ENCODE measurements at places on chromosomes 12 and 14. TPM values are rescaled to one million over a fixed set of nuclear protein-coding genes. Genes with fewer than 3 reads are reported as not detected.

GRCh38 chr12:49800421-49801140, 27.6 kb downstream of the NCKAP5L start:
- no peak overlapping the region for H3K4me3 ChIP-seq
- no peaks in the 10 kb centered on the region for H3K27me3 ChIP-seq
- peaks cover 11% of the 10 kb centered on the region for H3K4me1 ChIP-seq
- no peak for DNase-seq

DNA sequence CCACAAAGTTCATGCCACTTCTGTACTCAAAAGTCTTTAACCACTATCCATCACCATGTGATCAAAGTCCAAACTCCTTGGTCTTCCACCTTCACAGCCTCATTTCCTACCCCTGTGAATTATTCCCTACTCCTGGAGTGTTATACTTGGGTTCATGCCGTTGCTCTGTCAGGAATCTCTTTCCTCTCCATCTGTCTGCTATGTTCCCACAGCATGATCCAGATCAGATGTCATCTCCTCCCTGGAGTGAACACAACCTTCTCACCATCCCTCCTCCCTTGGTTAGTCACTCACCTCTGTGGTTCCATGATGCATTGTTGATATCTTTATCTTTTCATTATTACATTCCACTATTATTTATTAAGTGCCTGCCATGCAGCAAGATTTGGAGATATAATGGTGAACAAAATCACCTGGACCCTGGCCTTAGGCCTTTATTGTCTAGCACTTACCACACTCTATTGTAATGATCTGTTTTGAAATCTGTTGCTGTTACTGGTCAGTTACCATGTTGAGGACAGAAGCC, 22.4 kb downstream of the LACRT start:
- DNase-seq: no peak
- H3K27ac ChIP-seq: no peak overlapping the region
- H3K27me3 ChIP-seq: peaks cover 33% of the 10 kb centered on the region
- no peak overlapping the region for H3K4me3 ChIP-seq

- peaks cover 54% of the 10 kb centered on the region for H3K27me3 ChIP-seq
- H3K27ac ChIP-seq: no peak overlapping the region
- no peak overlapping the region for H3K4me3 ChIP-seq
- no peaks in the 10 kb centered on the region for H3K36me3 ChIP-seq
Observed at GRCh38 chr12:132339856-132340255, 10.5 kb upstream of the GALNT9 start.

- no peaks in the 10 kb centered on the region for H3K4me1 ChIP-seq
- H3K36me3 ChIP-seq: no peaks in the 10 kb centered on the region
- no peak overlapping the region for H3K4me3 ChIP-seq
- no peak overlapping the region for H3K27ac ChIP-seq
- DNase-seq: no peak
- H3K27me3 ChIP-seq: no peaks in the 10 kb centered on the region
Observed at GRCh38 chr14:101548710-101549109, 12.6 kb upstream of the DIO3 start.

DNA sequence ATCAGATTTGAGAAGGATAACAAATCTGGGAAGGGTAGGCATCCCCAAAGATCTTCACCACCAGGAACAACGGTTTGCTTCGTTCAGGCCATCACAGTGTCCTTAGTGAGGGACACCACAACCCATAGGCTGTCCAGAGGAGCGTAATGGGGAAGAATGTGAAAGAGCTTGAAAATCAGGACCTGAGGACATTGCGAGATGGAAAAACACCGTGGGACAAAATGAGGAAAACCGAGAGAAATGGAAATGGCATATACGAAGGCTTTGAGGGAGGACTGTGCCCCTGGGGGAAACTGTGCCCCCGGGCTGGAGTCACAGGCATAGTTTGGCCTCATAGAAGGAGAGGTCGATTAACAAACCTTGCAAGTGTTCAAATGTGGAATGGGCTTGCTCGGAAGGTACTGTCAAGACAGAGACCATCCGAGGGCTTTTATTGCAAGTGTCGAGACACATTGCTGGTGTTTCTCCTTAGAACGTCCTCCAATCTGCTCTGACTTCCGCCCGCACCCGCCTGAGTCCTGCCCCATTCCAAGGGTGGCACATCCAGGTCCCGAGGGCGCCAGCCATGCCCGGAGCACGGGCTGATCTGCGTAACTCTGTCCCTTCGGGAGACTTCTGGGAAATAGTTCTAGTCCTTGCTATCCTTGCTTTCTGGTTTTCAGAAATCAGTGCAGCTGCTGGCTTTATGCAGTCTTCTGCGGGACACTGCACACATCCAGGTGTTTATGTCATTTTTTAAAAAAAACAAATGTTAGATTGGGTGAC, 885 bp upstream of the PALS1 start:
- no peaks in the 10 kb centered on the region for H3K36me3 ChIP-seq
- H3K4me3 ChIP-seq: peak overlapping the region; percentile 97
- peak overlapping the region; percentile 94 for H3K27ac ChIP-seq
- peak; percentile 44 for DNase-seq
- H3K4me1 ChIP-seq: peaks cover 20% of the 10 kb centered on the region

DNA sequence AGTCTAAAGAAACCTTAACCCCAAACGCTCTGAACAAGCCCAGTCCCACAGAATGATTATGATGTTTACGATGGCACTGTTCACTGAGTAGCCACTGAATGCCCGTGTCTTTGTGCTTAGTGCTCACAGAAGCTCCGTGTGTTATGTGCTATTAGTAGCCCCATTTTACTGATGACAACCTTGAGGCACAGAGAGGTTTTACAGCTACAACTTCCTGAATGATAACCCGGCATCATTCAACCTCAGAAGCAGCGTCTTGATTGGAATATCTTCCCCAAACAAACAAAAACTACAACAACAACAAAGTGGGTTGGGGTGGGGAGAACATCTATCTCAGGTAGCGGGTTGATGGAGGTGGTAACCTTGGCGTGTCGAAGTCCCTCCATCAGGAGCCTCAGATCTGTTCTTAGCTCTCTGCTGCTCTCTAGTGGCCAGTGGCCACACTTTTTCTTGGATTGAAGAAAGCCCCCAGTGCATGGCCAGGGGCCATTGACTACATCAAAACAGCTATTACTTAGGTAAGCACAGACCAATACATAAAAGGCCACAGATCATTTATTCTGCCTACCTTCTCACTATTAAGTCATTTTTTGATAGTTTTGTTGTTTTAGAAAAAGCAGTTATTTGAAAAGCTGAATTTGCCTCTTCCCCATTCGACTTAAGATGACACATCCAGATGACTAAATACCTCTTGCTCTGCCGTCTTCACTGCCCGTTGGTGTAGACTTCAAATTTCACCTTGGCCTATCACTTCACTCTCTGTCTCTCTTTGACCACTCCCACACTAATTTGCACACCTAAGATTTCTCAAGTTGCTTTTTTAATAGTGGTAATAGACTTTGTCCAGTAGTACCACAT, 376.9 kb downstream of the GALC start:
- H3K4me1 ChIP-seq: no peaks in the 10 kb centered on the region
- no peak overlapping the region for H3K27ac ChIP-seq
- peak; percentile 44 for DNase-seq

DNA sequence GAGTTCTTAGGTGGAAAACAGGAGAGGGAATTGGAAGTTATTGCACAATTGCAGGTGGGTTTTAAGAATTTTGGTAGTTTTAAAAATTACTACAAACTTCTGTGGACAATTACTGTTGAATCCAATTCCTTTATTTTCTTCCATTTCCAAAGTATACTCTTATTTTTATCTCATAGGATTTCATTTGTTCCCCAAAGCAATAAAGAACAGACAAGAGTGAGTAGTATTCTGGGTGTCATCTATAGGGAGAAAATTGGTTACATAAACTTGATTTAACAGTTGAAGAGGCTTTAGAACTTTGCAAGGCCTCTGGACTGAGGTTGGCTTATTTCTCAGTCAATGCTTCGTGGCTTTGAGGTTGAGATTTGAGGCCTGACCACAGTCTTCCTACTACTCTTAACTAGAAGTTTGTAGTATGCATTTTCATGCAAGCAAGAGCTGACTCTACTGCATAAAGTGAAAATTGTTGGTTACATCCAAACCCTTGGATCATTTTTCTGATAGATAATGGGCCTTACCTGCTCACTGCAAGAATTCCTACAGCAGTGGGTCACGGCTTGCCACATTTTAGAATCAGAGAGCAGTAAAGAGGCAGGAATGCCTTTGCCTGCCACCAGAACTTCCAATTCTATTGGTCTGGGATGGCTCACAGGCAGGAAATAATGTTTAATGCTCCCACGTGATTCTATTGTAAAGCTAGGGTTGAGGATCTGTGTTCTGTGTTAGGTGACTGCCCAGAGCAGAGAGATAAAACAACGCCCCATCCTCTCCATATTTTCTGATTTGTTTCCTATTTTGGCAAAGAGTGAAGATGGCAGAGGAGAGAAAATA, 270.5 kb downstream of the TTC6 start:
- H3K4me1 ChIP-seq: no peaks in the 10 kb centered on the region
- H3K4me3 ChIP-seq: no peak overlapping the region
- H3K27me3 ChIP-seq: no peaks in the 10 kb centered on the region
- no peak for DNase-seq
- no peaks in the 10 kb centered on the region for H3K36me3 ChIP-seq

DNA sequence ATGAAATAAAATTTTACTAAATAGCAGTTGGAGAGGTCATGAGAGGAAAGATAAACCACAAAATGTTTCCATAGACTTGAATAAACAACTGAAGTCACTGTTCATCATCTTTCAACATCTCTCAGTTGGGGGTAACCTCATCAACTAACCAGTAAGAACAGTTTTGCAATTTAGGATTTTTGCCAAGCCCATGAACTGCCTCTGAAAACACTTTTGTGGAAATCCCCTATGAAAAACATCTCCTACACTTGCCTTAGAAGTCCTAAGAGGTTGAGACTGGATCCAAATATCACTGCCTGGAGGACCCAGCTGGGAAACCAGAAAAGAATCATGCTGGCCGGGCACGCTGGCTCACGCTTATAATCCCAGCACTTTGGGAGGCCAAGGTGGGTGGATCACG, 273.1 kb downstream of the C12orf50 start:
- no peak for DNase-seq
- H3K27me3 ChIP-seq: no peaks in the 10 kb centered on the region
- H3K27ac ChIP-seq: no peak overlapping the region
- H3K4me3 ChIP-seq: no peak overlapping the region
- no peaks in the 10 kb centered on the region for H3K4me1 ChIP-seq

GRCh38 chr14:53048631-53049030, 97.8 kb upstream of the FERMT2 start:
- no peak overlapping the region for H3K4me3 ChIP-seq
- no peaks in the 10 kb centered on the region for H3K27me3 ChIP-seq
- DNase-seq: no peak
- H3K27ac ChIP-seq: no peak overlapping the region

- no peaks in the 10 kb centered on the region for H3K4me1 ChIP-seq
- H3K27me3 ChIP-seq: no peaks in the 10 kb centered on the region
- no peak for DNase-seq
- H3K36me3 ChIP-seq: no peaks in the 10 kb centered on the region
Observed at GRCh38 chr14:76599559-76600287, 161.5 kb upstream of the VASH1 start.

DNA sequence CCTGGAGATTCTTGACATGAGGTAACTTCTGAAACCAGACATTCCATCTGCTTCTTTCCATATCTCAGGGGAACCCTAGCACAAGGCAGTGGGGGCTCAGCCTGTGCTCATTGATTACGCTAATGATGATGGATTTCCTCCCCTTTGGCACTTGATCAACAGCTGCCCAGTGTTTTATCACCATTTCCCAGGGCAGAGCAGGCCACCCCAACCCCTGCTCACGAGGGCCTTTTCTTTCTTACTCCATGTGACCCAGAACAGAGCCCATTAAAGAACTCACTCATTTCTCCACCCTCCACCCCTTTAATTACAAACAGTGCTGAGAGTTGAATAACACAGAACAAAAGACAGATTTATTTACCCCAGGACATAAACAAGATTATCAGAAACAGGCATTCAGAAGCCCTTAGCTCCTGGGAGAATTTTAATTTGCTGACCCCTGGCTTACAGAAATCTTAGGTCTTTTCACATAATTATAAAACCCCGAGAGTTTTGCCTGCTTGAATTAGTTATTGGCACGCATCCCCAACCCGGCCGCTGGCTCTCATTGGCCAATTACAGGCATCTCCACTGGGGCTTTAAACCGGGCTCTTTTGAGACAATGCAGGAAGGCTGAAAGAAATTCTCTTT, 32.0 kb upstream of the CCDC60 start:
- no peaks in the 10 kb centered on the region for H3K36me3 ChIP-seq
- no peaks in the 10 kb centered on the region for H3K4me1 ChIP-seq
- H3K4me3 ChIP-seq: no peak overlapping the region
- H3K27ac ChIP-seq: no peak overlapping the region

DNA sequence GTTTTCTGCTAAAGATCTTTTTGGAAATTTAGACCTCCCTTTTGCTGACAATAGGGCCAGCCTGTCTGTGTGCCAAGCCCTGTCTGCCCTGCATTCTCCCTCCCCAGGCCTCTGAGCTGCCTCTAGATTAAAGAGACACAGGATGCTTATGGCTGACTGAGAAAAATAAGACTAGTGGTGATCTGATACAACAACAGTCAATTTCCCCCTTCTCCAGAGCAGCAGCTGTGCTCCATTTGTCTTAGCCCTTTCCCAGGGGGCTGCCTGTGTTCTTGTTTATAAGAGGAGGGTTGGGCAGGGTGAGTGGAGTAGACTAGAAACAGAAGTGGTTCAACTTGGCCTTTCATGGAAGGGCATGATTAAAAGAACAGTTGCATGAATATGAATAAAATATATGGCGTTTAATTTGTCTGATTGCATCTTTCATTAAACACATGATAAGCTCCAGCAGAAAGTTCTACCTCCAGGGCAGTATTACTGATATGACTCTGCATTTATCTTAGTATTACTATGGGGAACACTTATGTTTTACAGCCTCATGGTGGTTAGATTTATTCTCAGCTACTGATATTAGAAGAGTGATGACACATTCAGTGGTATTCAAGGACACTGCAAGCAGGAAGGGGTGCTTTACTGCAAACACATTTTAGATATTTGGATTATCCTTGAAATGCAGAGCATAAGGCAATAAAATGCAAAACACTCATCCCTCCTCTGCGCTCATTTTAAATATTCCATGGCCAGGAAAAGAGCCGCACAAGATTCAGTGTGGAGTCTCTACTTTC, 150.2 kb upstream of the CLEC14A start:
- H3K4me1 ChIP-seq: no peaks in the 10 kb centered on the region
- no peak for DNase-seq
- no peak overlapping the region for H3K4me3 ChIP-seq
- H3K36me3 ChIP-seq: no peaks in the 10 kb centered on the region

HCAR2 gene
- total RNA-seq: 1.5 TPM

RD3L gene
- 27.6 TPM for total RNA-seq

NPFF gene
- total RNA-seq: not detected

NEUROD4 gene
- not detected for total RNA-seq

CMKLR1 gene
- 10.4 TPM for total RNA-seq

RHOJ gene
- total RNA-seq: 7.5 TPM

PGF gene
- total RNA-seq: 6.1 TPM

TOMM20L gene
- total RNA-seq: not detected

ALX1 gene
- not detected for total RNA-seq

TMEM63C gene
- total RNA-seq: 1.00 TPM

KRT82 gene
- total RNA-seq: not detected
